ENCODE measurements at places on chromosomes 4 and X. TPM values are rescaled to one million over a fixed set of nuclear protein-coding genes. Genes with fewer than 3 reads are reported as not detected.

Gene TLR8
- total RNA-seq: 3.3 TPM

GRCh38 chr4:18722748-18723191 lies 701.2 kb upstream of the LCORL start:
- no peak for DNase-seq
- no peaks in the 10 kb centered on the region for H3K27me3 ChIP-seq
- no peaks in the 10 kb centered on the region for H3K36me3 ChIP-seq
- no peak overlapping the region for H3K4me3 ChIP-seq

- H3K4me3 ChIP-seq: peak within 1 kb of the TSS; percentile 74
- no peaks in the 10 kb centered on the region for H3K4me1 ChIP-seq
- peak; percentile 51 for DNase-seq
Observed at GRCh38 chr4:153759407-153760316, at the start of gene RNF175. Gene RNF175 (minus strand): TSS chr4:153760024. CDS start chr4:153759862, 162 bp downstream.

DNA sequence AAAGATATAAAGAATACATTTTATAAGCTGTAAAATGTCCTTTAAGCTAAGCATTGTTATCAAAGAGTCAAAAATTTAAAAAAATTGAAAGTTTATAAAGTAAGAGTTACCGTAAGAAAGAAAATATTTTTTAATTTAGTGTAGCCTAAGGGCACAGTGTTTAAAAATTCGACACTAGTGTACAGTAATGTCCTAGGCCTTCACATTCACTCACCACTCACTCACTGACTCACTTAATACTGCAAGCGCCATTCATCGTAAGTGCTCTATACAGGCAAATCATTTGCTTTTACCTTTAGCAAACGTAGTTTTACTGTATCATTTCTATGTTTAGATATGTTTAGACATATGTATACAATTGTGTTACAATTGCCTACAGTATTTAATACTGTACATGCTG lies 20.2 kb downstream of the GLRA3 start:
- H3K27me3 ChIP-seq: no peaks in the 10 kb centered on the region
- H3K4me3 ChIP-seq: no peak overlapping the region
- DNase-seq: no peak
- H3K27ac ChIP-seq: no peak overlapping the region
- no peaks in the 10 kb centered on the region for H3K36me3 ChIP-seq
